ENCODE measurements at places on chromosomes 4 and X.

- no peak for DNase-seq
Observed at GRCh38 chr4:169117591-169118081, 107.6 kb upstream of the CBR4 start.

DNA sequence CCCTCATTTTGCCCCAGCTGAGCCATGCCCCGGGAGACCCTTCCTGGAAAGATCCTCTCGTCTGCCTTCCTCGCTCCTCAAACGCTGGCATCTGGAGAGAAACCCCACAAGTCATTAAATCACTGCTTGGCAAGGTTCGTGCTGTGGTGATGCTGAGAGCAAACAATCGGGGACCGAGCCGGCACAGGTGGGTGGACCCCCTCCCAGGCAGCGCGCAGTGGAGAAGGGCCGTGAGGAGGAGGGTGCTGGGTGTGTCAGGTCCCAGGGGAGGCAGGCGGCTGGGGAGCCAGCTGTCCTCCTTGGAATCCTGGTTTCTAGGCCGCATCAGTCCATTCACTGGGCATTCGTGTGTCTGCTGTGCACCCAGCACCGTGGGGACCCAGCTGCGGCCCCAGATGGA lies 64.9 kb upstream of the PSAPL1 start:
- DNase-seq: no peak

GRCh38 chr4:40405193-40405592 lies 70.1 kb downstream of the CHRNA9 start:
- no peak for DNase-seq

DNA sequence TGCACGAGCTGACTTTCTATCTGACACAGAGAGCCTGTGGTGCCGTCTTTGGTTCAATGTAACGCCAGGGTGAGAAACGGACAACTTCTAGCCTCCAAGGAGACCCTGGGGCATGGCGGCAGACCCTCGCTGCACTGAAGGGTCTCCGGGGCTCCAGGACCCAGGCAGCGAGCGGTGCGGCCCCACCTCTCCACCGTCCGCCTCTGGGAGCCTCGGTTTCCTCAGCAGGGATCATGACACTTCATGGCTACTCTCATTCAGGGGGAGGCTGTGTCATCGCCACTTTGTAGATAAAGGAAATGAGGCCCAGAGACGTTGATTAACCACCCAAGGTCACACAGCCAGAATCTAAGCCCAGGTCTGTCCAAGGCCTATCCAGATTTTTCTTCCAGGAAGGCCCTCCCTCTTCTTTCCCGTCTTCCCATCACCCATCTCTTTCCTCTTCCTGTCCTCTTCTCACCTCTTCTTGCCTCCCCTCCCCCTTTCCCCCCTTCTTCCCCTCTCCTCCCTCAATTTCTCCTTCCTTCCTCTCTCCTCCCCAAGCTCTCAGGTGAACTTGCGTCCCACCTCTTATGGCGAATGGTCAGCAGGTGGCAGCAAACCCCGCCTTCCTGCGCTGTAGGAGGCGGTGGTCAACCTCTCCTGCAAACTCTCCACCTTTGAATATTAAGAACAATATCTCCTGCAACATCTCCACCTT lies 69.3 kb upstream of the HMX1 start:
- no peak for DNase-seq

GRCh38 chr4:151527699-151528098 lies 118.7 kb downstream of the FHIP1A start:
- DNase-seq: no peak
